Hematopoietic multipotent progenitor cell (in vitro differentiated cells): ENCODE measurements at places on chromosomes 5 and 9. TPM values are rescaled to one million over a fixed set of nuclear protein-coding genes. Genes with fewer than 3 reads are reported as not detected.
A peak's percentile ranks its signal among the peaks of the same experiment; 100 is the strongest.

DNA sequence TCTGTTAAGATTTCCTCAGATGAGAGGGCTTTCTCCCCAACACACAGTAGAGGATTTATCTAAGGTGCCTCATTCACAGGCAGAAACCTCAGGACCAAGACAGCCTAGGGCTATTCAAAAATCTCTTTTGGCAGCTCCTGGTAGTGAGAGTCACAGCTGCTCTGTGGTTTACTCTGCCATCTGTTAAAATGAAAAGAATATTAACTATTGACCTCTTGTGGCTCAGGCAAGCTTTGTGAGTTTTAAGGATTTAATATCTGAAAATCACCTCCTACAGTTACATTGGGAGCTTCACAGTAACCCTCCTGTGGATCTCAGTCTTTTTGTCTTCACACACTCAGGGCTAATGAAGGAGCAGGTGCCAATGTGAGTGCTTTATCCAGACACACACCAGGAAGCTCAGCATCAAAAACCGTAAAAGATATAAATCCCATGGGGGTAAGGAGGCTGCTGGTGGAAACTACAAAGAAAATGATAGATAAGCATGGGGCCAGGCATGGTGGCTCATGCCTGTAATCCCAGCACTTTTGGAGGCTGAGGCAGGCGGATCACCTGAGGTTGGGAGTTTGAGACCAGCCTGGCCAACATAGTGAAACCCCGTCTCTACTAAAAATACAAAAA, 29.7 kb downstream of the PPP1R2B start:
- DNase-seq = no peak

The IFNA4 gene
- total RNA-seq = not detected

- DNase-seq = no peak
These were observed 216.6 kb downstream of the TSSK1B start for GRCh38 chr5:113218200-113218599.

DNA sequence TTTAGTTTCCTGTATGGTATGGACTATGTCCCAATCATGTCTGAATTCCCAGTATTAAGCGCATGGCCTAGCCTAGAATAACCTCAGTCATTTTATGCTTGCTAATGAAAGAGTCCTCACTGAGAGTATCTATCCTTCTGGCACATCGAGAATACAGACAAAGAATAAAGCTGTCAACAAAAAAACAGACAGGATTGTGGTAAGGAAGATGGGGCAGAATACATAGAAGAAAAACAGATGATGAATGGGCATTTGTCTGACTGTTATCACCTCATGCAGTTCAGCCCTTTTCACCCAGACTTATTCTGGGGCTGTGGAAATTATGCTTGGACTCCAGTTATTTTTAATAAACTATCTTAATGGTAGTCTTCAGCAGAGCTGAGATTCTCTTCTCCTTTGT, 363.8 kb upstream of the TNC start:
- no peak for DNase-seq

- no peak for DNase-seq
These were observed 12.0 kb downstream of the FRMD3 start for GRCh38 chr9:83526211-83526610.

- DNase-seq = no peak
These were observed 85.6 kb downstream of the SLC28A3 start for GRCh38 chr9:84254972-84255371.

GRCh38 chr5:14676320-14676719, 11.8 kb downstream of the OTULIN start:
- no peak for DNase-seq

DNA sequence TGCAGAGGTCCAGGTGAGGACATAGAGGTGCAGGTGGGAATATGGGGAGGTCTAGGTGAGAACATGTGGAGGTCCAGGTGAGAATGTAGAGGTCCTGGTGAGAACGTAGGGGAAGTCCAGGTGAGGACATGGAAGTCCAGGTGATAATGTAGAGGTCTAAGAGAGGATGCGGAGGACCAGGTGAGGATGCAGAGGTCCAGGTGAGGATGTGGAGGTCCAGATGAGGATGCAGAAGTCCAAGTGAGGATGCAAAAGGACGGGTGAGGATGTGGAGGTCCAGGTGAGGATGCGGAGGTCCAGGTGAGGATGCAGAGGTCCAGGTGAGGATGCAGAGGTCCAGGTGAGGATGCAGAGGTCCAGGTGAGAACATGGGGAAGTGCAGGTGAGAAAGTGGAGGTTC, 133.8 kb downstream of the MRPL36 start:
- no peak for DNase-seq

- DNase-seq = no peak
These were observed 50.2 kb downstream of the PSMB7 start for GRCh38 chr9:124365036-124365435.

DNA sequence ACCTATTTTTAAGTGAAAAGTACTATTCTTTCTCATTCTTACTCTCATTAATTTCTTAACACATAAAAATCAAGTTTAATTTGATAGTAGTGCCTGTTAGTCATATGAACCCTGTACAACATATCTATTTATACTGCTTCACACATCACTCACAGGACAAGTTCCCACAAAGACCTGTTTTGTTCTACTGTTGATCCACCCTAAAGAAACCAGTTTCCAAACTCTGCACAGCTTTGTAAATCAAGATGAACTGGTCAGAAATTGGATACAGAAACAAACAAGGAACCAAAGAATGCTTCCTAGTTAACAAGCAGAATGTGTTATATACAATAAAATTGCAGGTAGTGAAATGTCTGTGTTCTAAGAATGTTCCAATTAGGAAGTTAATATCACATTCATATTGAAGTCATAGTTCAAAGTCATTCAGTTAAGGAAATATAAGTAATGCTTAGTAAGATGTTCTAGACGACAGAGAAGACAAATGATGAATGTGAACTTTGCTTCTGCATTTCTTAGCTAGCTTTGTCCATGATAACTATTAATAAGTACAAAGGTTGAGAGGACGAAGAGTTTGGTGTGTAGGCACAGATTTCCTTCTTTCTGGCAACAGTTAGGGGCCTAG, 33.4 kb downstream of the C9orf85 start:
- DNase-seq = no peak

GRCh38 chr9:79895232-79895631, 323.5 kb downstream of the TLE4 start:
- DNase-seq = no peak

DNA sequence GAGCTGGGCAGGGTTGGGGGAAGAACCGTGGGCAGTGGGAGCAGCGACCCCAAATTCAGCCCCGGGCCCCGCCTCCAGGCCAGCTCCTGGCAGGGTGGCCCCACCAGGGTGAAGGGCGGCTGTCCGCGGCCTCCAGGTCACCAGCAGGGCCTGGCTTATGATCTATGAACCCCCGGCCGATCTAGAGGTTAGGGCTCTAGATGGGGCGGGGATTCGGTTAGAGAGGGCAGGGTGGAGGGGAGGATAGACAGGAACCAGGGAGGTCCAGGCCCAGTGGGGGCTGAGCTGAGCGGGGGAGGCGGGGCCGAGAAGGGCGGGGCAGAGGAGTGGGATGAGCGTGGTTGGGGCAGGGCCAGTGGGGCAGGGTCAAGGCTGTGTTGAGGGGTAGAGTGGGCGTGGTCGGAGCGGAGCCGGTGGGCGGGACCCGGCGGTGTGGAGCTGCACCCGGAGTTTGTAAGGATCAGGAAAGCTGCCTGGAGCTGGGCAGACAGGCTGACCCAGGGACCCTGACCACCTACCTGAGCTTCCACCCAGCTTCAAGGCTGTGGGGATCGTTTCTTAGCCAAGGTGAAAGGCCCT, 29.3 kb upstream of the OBP2B start:
- peak; percentile 92 for DNase-seq

The GPR150 gene
- total RNA-seq = 0.54 TPM

DNA sequence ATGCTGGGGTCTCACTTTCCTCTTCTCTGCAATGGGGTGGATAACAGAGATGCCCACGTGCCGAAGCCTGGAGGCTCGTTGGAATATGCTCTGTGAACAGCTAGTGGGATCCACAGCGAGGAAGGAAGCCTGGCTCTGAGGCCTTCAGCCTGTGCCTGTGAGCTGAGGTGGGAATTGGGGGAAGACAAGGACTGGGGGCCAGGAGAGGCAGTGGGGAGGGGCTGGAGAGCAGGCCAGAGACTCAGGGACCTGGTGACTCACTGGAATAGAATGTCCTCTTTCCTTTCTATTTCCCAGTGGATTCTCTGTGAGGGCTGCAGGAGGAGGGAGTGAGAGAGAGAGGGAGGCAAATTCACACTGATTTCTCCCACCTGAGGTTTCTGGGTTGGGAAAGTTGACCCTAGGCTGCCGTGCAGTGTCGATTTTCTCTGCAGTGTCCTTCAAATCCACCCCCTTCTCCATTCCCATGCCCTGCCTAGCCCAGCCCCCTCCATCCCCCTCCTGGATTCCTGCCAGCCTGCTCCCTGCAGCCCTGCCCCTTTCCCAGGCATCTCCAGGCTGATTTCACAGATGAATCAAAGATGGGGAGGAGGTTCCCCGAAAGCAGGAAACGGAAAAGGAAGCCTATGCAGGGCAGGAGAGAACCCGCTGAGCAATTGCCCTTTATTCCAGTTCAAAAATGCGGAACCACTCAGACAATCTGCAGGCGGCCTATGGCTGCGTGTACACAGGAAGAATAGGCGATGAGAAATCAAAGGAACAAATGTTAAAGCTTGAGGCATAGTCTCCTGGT, 1.4 kb upstream of the SPAAR start:
- DNase-seq = no peak

The DELE1 gene
- 126 TPM for total RNA-seq

- no peak for DNase-seq
These were observed 408.2 kb upstream of the PRR16 start for GRCh38 chr5:120055858-120056257.

The MARVELD2 gene
- total RNA-seq = 0.27 TPM

- no peak for DNase-seq
These were observed 319.5 kb downstream of the ADGRV1 start for GRCh38 chr5:90878081-90878480.

The SPATA31D3 gene
- not detected for total RNA-seq

- DNase-seq = no peak
These were observed 13.9 kb downstream of the DYNC2I2 start for GRCh38 chr9:128642675-128643245.

- DNase-seq = no peak
These were observed 92.6 kb downstream of the LIFR start for GRCh38 chr5:38463634-38464521.

The FBXL7 gene
- total RNA-seq = under 0.01 TPM

- no peak for DNase-seq
These were observed 141.1 kb upstream of the DAP start for GRCh38 chr5:10902145-10902544.

GRCh38 chr5:56160723-56161438, 72.2 kb downstream of the ANKRD55 start:
- no peak for DNase-seq

The TICAM2 gene
- total RNA-seq = under 0.01 TPM

DNA sequence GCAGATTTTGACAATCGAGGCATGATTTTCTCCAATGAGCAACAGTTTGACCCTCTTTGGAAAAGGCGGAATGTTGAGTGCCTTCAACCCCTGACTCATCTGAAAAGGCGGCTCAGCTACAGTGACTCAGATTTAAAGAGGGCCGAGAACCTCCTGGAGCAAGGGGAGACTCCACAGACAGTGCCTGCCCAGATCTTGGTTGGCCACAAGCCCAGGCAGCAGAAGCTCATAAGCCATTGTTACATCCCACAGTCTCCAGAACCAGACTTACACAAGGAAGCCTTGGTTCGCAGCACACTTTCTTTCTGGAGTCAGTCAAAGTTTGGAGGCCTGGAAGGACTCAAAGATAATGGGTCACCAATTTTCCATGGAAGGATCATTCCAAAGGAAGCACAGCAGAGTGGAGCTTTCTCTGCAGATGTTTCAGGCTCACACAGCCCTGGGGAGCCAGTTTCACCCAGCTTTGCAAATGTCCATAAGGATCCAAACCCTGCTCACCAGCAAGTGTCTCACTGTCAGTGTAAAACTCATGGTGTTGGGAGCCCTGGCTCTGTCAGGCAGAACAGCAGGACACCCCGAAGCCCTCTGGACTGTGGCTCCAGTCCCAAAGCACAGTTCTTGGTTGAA, 13.6 kb downstream of the PTPDC1 start:
- no peak for DNase-seq
